ENCODE measurements at places on chromosomes 6 and 20.

DNA sequence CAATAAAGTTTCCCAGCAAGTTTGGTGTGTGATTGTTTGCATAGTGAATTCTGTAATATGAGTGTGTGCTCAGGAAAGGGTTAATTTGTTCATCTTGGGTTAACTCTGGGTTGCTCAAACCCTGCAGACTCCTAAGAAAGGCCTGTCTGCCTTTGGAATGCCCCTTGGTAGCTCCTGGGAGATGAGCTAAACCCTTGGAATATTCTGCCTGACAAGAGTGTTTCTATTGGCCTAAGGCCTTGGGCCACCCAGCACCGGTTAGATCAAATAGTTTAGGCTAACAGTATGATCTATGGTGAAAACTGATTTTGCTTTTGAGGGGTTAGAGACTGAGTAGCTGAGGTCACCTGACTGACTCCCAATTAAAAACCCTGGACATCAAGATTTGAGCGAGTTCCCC, 248.3 kb downstream of the GRM1 start:
- no peaks in the 10 kb centered on the region for H3K27me3 ChIP-seq
- no peak overlapping the region for H3K27ac ChIP-seq
- H3K4me3 ChIP-seq, result no peak overlapping the region
- H3K4me1 ChIP-seq, result no peaks in the 10 kb centered on the region

GRCh38 chr6:84417260-84417659, 189.8 kb upstream of the CEP162 start:
- no peak for DNase-seq
- no peak overlapping the region for H3K27ac ChIP-seq
- H3K4me1 ChIP-seq, result no peaks in the 10 kb centered on the region
- H3K27me3 ChIP-seq, result no peaks in the 10 kb centered on the region
- no peaks in the 10 kb centered on the region for H3K36me3 ChIP-seq
- no peak overlapping the region for H3K4me3 ChIP-seq

- DNase-seq, result no peak
- H3K27me3 ChIP-seq, result no peaks in the 10 kb centered on the region
- H3K4me3 ChIP-seq, result peak overlapping the region; percentile 96
- H3K27ac ChIP-seq, result peak overlapping the region; percentile 98
These were observed 1.0 kb upstream of the NXT1 start for GRCh38 chr20:23349338-23350195.

GRCh38 chr6:50842446-50842845, 23.8 kb downstream of the TFAP2B start:
- H3K27ac ChIP-seq, result no peak overlapping the region
- no peaks in the 10 kb centered on the region for H3K4me1 ChIP-seq
- H3K4me3 ChIP-seq, result no peak overlapping the region
- H3K27me3 ChIP-seq, result peaks cover 46% of the 10 kb centered on the region
- DNase-seq, result no peak

DNA sequence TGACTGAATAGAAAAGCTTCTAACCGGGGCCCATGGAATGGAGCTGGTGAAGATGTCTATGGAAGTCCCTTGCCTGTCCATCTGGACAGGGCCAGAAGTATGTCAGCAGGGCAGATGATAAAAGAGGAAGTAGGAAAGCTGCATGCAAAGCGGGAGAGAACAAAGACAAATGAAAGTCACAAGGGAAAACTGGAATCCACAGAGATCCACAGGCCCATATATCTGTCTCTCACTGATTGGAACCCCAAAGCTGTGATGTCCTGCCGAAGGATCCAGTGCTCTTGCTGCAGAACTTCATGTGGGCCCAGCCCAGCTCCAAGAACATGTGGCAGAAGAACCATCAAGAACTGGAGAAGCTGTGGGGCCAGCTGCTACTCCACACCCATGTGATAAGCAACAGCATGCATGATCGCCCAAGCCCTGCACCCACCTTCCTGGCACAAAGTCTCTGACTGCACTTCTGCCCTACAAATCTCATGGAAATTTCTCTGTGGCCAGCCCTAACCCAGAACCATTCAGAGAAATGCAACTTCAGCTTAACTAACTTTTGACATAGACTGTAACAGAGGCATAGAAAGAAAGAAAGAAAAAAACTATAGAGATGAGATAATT, 716.0 kb downstream of the KIF16B start:
- H3K4me1 ChIP-seq, result peaks cover 30% of the 10 kb centered on the region
- DNase-seq, result peak; percentile 58
- no peak overlapping the region for H3K4me3 ChIP-seq
- peak overlapping the region; percentile 20 for H3K27ac ChIP-seq
- no peaks in the 10 kb centered on the region for H3K36me3 ChIP-seq

DNA sequence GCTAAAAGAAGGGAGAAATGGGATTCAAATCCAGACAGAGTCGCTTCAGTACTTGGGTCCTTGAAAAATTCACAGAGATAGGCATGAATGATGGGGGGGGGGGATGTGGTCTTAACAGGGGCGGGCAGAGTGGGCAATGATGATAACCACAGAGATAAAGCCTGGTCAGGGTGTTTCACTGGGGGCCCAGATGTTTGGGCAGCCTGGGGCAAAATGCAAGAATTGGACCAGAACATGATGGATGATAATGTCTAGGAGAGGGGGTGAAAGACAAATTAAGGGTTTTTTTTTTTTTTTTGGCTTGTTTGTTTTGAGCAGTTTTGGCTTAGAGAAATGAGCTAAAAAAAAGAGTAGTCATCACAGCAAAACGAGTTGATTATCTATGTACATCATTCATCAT, 57.4 kb downstream of the LAMP5 start:
- no peak overlapping the region for H3K27ac ChIP-seq
- H3K36me3 ChIP-seq, result no peaks in the 10 kb centered on the region
- no peak overlapping the region for H3K4me3 ChIP-seq
- H3K4me1 ChIP-seq, result no peaks in the 10 kb centered on the region
- peaks cover 10% of the 10 kb centered on the region for H3K27me3 ChIP-seq
- no peak for DNase-seq

- H3K27ac ChIP-seq, result no peak overlapping the region
- DNase-seq, result no peak
- H3K4me3 ChIP-seq, result no peak overlapping the region
- no peaks in the 10 kb centered on the region for H3K4me1 ChIP-seq
These were observed 166.6 kb downstream of the MTFR2 start for GRCh38 chr6:136083540-136083939.

DNA sequence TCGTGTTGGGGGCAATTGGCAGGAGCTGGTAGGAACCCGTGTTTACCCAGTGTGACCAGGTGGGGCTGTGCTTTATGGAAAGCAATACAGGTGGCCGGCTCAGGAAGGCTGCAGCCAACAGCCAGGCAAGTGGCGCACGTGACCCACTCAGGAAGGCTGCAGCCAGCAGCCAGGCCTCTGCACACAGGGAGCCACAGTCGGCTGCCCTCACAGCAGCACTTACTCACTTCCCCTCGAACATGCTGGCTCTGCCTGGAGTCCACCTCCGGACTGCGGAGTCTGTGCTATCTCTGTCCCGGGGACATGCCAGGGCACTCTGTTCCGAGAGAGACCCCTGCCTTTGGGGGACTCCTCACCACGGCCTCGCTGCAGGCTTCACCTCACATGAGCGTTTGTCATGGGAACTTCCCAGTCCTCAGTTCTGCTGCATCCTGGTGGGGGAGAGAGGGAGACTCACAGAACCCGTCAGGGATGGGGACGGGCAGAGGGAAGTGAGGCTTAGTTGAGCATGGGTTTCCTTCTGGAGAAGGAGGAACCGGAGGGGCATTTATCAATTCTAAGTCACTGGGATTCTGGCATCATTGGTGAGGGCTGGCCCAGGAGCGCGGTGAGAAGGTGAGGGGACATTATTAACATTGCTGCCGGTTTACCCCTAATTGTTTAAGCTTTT, 76.8 kb downstream of the TTLL2 start:
- no peaks in the 10 kb centered on the region for H3K36me3 ChIP-seq
- H3K27ac ChIP-seq, result no peak overlapping the region
- no peak overlapping the region for H3K4me3 ChIP-seq

DNA sequence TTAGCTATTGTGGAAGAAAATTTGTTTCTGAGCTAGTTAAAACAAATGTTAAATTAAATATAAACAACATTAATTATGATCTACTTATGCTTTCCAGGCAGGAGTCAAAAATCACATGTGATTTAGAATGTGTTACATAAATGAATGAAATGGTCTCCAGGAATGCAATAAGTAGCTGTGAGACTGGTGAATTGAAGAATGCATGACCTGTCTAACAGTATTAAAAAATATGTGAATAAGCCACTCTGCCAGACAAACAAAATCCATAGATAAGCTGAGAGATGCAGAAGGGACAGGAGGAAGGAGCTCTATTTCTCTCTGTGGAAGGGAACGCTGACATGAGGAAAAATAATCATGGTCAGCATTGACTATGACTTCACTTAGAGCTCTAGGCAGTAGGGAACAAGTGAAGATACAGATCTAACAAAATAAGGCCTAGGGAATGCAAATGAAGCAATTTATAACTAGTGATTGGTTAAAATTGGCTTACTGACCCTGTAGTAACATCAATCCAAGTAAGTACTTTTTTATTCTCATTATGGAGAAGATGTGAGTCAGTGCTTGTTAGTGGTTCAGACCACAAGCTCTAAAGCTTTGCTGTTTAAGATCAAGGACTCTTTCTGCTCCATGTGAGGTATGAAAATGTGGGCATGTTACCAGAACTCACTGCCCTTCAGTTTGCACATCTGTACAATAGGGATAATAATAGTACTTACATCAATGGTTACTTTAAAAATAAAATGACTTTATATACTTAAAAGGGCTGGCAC, 432.6 kb downstream of the MMUT start:
- no peak overlapping the region for H3K4me3 ChIP-seq
- H3K27ac ChIP-seq, result no peak overlapping the region
- no peak for DNase-seq
- no peaks in the 10 kb centered on the region for H3K27me3 ChIP-seq
- no peaks in the 10 kb centered on the region for H3K4me1 ChIP-seq
- no peaks in the 10 kb centered on the region for H3K36me3 ChIP-seq

- DNase-seq, result no peak
- peaks cover 67% of the 10 kb centered on the region for H3K4me1 ChIP-seq
- H3K4me3 ChIP-seq, result no peak overlapping the region
These were observed 129.5 kb downstream of the NFATC2 start for GRCh38 chr20:51412951-51413481.

GRCh38 chr20:48012401-48012974, 227.2 kb upstream of the SULF2 start:
- peaks cover 4% of the 10 kb centered on the region for H3K27me3 ChIP-seq
- H3K27ac ChIP-seq, result no peak overlapping the region
- no peak overlapping the region for H3K4me3 ChIP-seq
- no peaks in the 10 kb centered on the region for H3K36me3 ChIP-seq
